ENCODE measurements at places on chromosomes 6 and 20. TPM values are rescaled to one million over a fixed set of nuclear protein-coding genes. Genes with fewer than 3 reads are reported as not detected.

The UBE2C gene
- 6.9 TPM for total RNA-seq

The GPSM3 gene
- 0.78 TPM for total RNA-seq

The LGSN gene
- total RNA-seq, result 0.47 TPM

The RAB44 gene
- total RNA-seq, result not detected

The SRMS gene
- not detected for total RNA-seq

The RUNX2 gene
- total RNA-seq, result 0.16 TPM

The SYNE1 gene
- total RNA-seq, result 316 TPM

The CLDN20 gene
- total RNA-seq, result not detected

The LY6G6F gene
- not detected for total RNA-seq

The SLC22A7 gene
- total RNA-seq, result 0.31 TPM

The NQO2 gene
- 8.0 TPM for total RNA-seq

The ENPP3 gene
- total RNA-seq, result 0.47 TPM

The CST1 gene
- not detected for total RNA-seq

The PLCB1 gene
- total RNA-seq, result 72.5 TPM

All from occipital lobe (tissue), 3 donors.